CD8-positive, alpha-beta memory T cell (primary cell): ENCODE measurements at places on chromosomes 4 and X. TPM values are rescaled to one million over a fixed set of nuclear protein-coding genes. Genes with fewer than 3 reads are reported as not detected.

DNA sequence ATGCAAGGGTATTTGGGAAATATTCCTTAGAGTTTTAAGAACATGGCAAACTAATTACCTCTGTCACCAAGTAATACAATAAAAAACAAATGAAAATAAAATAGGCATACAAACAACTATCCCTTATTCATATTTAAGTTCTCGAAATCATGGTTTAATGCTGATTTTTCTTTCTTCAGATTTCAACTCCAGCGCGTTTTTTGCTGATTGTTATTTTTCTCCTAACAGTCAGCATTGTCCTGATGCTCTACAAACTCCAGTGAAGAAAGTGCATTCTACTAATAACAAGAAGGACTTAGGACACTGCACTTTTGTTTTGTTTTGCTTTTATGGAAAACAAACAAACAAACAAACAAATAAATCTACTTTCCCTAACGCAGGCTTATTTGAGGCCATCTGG is 282.4 kb downstream of the FSTL5 start:
- DNase-seq = no peak

GRCh38 chrX:568311-568710 is 62.3 kb upstream of the SHOX start:
- DNase-seq = no peak

GRCh38 chr4:993111-994029 is at the start of gene SLC26A1:
Gene SLC26A1 (minus strand): TSS chr4:993404. CDS start chr4:991703, 1,701 bp downstream.
- no peak for DNase-seq

DNA sequence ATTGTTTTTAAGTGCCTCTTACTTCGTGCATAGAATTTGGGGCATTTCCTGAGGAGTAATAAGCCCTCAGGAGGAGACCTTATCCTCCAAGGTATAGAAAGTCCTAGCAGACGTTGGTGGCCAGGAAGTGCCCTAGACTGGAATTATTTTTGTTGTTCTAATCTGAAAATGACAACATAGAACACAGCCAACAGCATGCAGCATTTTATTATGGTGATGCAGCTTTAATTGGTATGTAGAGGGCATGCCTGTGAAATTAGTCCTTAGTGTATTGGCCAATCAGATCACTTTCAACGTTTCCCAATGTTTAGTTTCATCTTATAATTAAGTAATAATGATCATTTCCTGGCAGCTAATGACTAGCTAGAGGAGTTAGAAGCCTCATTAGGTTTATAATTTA is 199.2 kb downstream of the SHROOM3 start:
- DNase-seq = no peak

GRCh38 chrX:16528620-16529019 is 121.3 kb upstream of the S100G start:
- no peak for DNase-seq

CT55 gene
- total RNA-seq = not detected

GRCh38 chr4:180832073-180832472 is 1411.1 kb upstream of the TENM3 start:
- no peak for DNase-seq

SMR3B gene
- total RNA-seq = not detected

H2BW2 gene
- not detected for total RNA-seq

ACE2 gene
- total RNA-seq = not detected

PABPC5 gene
- total RNA-seq = not detected

POU3F4 gene
- not detected for total RNA-seq

PAPSS1 gene
- total RNA-seq = 27.9 TPM

DNA sequence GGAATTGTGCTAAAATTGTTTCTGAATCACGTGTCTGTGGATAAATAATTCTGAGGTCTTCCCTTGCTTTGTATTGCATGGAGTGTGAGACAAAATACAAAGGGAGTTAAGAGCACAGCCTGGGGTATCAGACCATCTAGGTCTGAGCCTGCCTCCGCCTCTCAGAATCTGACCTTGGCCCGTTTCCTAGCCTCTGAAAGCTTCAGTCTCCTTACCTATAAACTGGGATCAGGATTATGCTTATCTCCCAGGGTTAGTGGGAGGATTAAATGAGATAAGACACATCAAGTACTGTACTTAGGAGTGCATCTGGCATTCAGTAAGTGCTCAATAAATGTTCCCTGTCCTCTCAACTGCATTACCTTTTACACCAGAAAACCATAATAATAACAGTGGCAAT is 140.6 kb upstream of the TENM3 start:
- DNase-seq = no peak

- no peak for DNase-seq
Measured at GRCh38 chrX:153153516-153153915, 25.6 kb upstream of the MAGEA1 start.

GRCh38 chr4:20618731-20619130 is 81.5 kb upstream of the PACRGL start:
- no peak for DNase-seq

GRCh38 chr4:98179951-98180350 is 36.7 kb upstream of the STPG2 start:
- DNase-seq = no peak

IL2 gene
- total RNA-seq = 173 TPM

DNA sequence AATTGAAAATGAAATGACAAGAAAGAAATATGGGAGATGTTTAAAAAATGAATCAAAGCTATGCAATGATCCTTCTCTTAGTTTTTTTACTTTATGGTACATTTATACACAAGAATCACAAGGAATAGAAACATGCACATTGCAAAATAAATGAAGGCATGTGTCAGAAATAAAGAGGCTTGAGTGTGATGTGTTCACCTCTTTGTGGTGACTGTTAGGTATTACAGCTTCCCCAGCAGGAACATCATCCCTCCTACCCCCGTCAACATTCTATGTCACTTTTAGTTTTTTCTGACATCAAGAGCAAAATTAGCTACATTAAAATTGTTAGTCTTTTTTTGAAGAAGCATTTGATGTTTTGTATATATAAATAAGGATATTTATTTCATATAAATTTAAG is 214.8 kb downstream of the SLC4A4 start:
- DNase-seq = no peak

CMC4 gene
- 4.3 TPM for total RNA-seq

DNA sequence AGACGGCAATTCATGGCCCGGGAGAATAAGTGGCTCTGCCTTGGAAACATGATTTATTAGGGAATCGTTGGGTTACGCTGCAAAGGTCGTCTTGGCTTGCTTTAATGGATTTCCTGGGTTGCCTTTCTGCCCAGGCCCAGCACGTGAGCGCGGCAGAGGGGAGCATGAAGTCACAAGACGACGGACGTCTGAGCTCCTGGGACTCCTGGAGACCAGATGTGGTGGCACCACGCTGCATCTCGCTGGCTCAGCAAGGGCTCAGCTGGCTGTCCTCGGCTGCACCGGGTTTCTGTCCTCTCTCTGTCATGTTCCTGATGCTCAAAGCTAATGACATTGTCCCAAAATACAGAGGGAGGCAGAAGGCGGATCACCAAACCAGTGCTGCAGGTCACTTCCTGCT is 61.2 kb downstream of the C4orf50 start:
- DNase-seq = no peak

CDKL2 gene
- 0.37 TPM for total RNA-seq

MAGEC2 gene
- not detected for total RNA-seq

GRCh38 chrX:21734175-21734574 is 23.7 kb downstream of the SMPX start:
- no peak for DNase-seq

- DNase-seq = no peak
Measured at GRCh38 chr4:140944572-140944971, 188.4 kb upstream of the TBC1D9 start.

- DNase-seq = no peak
Measured at GRCh38 chrX:22445880-22446279, 173.2 kb downstream of the CBLL2 start.

DNA sequence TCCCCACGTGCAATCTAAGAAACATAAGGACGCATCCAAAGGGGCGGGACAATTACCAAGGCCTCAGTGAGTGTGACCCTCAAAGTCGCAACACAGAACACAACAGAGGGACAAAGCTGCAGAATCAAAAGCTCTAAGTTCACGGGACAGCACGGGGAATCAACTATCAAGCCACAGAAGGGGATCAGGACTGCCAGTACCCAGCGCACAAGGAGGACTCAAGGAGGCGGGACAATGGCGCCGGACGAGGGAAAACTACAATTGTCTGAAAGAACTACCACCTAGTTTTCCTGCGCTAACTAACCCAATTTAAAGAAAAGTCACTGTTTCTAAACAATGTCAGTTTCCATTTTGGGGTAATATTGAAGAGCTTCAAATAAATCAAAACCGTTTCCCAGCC is 1.3 kb downstream of the FAM53A start:
- no peak for DNase-seq

- peak; percentile 40 for DNase-seq
Measured at GRCh38 chrX:46912098-46912602, at the start of gene JADE3. Gene JADE3 (plus strand): TSS chrX:46912421. CDS start chrX:46984895, 72,474 bp downstream.

ZXDA gene
- total RNA-seq = 4.3 TPM

FAM53A gene
- total RNA-seq = 1.9 TPM

C4orf46 gene
- total RNA-seq = 22.0 TPM

PNMA6A gene
- 1.8 TPM for total RNA-seq

DNA sequence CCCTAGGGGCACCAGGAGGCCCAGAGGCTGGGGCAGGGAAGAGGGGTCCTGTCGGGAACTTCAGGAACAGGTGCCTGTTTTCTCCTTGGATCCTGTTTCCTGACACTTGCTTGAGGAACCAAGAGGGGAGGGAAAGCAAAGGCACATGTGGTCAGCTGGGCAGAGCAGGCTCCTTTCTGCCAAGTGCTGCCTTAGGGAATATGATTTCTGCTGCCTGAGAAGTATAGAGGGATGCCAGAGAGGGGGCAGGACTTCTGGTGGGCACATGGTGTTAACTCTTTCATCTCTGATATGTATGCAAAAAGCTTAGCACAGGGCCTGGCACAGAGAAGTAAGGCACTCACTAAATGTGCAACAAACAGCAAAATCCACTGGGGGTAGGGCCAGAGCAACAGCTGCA is 51.2 kb upstream of the PJA1 start:
- no peak for DNase-seq

- no peak for DNase-seq
Measured at GRCh38 chrX:38513112-38513742, 48.1 kb upstream of the TSPAN7 start.

- DNase-seq = no peak
Measured at GRCh38 chr4:128517739-128518510, 230.3 kb upstream of the PGRMC2 start.

DNA sequence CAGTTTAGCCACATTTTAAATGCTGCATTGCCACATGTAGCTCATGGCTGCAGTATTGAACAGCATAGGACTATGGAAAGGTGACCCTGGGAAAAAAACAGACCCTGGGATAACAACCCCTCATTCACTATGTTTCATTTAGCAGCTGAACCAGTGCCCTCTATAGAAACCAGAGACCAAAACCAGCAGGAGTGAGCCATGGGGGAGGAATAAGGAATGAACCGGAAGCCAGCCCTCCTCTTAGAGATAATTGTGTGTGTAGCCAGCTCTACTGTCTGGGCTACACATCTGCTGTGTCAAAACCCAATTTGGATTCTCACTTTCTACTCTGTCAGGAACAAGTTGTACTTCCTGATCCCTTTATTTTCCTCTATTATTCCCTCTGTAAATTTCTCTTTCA is 158.5 kb upstream of the S100G start:
- DNase-seq = no peak

GRCh38 chrX:110317061-110317819 is 645 bp downstream of the AMMECR1 start:
- peak; percentile 51 for DNase-seq

GRCh38 chr4:165152527-165152926 is 39.9 kb upstream of the TMEM192 start:
- no peak for DNase-seq

DNA sequence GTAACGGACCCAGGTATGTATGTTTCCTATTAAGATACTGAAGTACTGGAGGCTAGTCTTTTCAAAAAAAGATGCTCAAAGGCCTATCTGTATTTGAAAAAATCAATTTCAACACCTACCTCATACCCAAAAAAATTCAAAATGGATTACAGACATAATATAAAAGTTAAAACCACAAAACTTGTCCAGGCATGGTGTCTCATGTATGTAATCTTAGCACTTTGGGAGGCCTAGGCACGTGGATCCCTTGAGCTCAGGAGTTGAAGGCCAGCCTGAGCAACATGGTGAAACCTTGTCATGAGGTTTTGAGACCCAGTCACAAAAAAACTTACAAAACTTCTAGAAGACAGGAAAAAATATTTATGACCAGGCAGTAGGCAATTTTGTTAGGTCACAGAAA is 16.7 kb downstream of the RBMX start:
- DNase-seq = no peak

- no peak for DNase-seq
Measured at GRCh38 chrX:40267334-40268187, 169.8 kb upstream of the BCOR start.

DNA sequence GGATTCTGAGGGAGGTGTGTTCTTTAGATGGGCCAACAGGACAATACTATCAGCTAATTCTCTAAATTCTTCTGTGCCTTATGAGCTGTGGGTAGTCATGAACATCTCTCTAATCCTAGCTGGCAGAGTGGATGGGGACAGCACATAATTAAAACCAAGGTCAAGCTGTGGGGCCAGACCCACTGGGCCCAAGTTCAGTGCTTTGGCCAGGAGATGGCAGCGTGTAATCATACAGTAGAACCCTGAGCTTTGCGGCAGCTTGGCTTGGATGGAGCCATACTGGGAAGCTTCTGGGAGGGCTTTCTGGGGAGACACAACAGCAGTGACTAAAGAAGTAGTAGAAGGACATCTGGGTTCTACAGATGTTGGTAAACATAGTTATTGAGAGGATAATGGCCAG is 140.3 kb upstream of the CXCL13 start:
- no peak for DNase-seq

- no peak for DNase-seq
Measured at GRCh38 chrX:39227371-39227770, 426.1 kb downstream of the MID1IP1 start.

GRCh38 chr4:72994670-72995069 is 74.8 kb downstream of the COX18 start:
- no peak for DNase-seq

- DNase-seq = no peak
Measured at GRCh38 chr4:72340803-72341431, 228.1 kb downstream of the ADAMTS3 start.

- DNase-seq = no peak
Measured at GRCh38 chrX:48910926-48911411, 477 bp downstream of the SLC35A2 start.

- no peak for DNase-seq
Measured at GRCh38 chr4:84814094-84814750, 152.3 kb downstream of the WDFY3 start.

DNA sequence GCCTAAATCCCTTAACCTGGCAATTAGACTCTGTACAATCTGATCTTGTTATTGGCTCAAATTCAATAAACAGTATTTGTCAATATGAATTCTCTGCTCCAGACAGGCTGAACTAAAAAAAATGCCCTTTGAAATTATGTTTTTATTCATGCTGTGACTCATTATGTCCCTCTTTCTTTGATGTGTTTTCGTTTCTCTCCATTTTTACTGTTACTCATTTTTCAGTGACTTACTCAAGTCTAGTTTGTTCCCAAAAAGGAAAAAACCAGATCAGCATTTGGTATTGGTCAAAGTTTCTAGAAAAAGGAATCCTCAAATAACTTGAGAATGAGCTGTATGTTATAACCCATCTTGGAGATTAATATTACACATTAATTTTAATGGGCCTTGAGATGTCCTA is 40.4 kb downstream of the UNC5C start:
- DNase-seq = no peak

GAGE12E gene
- not detected for total RNA-seq

GRCh38 chrX:27998666-27999065 is 17.4 kb upstream of the DCAF8L1 start:
- DNase-seq = no peak
